ENCODE measurements at places on chromosomes 11 and 22.

DNA sequence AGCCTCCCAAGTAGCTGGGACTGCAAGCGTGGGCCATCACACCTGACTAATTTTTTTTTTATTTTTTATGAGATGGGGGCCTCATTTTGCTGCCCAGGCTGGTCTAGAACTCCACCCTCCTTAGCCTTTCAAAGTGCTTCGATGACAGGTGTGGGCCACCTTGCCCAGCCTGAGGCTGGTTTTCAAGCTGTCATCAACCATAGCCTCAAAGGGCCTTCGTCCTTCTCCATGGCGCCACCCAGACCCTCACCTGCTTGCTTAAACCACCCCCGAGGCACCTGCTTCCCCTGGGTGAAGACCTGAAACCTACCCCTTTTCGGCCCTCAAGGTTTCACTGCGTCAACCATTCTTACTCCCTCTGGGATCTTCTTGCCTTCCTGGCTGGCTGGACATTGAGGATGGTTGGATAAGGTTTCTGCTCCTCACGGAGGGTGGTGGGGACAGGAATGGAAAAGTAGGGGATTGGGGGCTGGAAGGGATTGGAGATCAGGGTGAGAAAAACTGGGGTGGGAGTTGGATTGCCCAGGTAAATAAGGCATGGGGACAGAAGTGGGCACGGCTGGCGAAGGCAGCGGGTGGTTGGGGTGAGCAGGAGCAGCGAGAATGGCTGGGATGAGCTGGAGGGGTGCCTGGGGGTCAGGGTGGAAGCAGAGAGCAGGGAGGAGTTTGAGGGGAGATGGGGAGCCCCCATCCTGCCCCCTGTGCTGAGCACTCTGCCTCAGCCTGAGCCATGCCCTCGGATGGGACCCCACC, 2.8 kb upstream of the ACR start:
- DNase-seq = no peak

DNA sequence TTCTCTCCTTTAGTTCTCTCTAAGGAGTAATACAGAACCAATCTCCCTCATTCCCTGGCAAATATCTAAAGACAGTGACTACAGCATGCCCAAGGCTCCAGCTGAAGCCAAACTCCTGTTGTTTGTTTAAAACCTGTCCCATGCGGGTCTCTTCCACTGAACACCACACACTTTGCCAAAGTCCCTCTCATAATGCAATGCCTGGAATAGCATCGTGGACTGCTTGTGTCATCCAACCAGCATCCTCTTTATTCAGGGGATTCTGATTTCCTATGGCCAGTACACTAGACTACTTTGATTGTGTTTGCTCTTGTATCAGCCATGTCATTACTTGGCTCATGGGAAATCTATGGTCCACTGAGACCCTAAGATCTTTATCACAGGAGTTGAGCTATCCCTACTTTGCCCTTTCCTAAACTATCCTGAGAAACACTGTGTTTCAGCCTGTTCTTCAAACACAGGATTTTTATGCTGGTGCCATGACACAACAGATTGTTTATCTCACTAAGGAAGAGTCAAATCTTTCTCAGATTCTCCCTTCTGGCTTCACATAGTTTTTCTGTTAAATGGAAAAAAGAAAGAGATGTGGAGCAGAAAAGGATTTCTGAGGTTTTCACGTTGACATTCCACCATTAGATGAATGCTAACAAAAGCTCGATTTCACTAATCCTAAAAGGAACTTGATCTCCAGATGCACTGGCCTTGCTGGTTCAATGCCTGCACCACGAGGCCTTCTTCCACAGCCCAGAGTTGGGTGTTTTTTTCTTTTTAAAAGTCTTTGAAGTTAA, 15.9 kb upstream of the IRAG1 start:
- DNase-seq = no peak

DNA sequence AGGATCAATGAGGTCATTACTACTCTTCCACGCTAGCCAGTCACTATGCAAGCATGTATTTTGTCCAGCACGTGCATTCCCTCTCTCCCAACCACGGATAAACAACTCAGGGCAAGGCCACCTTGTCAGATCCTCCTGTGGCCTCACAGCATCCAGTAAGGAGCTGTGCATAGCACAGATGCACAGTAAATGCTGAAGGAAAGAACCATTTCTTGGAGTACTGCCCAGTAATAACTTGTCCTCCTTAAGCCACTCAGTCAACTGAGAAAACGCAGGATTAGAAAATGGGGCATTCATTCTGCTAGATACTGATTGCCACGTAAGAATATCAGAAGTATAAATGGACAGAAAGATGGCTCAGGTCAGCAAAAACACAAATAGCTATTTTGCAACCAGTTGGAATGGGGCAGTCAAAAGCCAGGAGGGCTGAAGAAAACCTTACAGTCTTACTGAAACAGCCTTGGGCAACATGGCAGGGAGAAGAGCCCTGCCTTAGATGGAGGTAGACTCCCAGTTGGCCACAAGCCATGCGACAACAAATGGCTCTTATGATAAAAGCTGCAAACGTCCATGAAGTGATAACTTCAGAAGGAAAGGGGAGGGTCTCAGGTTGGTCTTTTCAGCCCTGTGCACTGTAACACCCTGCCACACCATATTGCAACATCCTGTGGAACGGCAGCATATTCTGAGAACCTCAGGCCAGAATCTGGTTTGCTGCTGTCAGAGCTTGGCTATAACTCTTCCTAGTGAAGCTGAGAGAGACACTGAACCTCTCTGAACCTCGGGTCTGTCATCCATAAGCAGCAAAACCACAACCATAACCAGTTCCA, 23.0 kb downstream of the PC start:
- DNase-seq = no peak

- DNase-seq = peak; percentile 38
Observed at GRCh38 chr11:128506999-128507611, 80.3 kb downstream of the ETS1 start.

Data from CD4-positive, alpha-beta T cell treated with Interleukin-21 for 1 hour (primary cell).